ENCODE measurements at places on chromosomes 16 and 17.

DNA sequence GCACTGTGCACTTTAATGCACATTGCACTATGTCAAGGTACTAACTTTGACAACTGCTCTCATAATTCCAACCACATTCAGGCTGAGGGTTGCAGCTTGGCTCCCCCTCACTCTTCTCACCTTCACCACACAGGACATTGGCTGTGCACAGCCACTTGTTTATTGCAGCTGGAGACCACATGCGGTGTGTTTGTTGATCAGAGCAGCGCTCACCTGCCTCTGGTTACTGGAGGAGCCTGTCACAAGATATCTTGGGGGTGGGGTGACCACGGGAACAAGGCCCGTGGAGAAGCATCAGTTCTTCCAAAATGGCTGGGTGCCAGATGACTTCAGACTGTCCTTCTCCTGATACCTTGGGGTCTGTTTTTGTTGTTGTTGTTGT lies 10.6 kb upstream of the CCL5 start:
- DNase-seq: no peak

DNA sequence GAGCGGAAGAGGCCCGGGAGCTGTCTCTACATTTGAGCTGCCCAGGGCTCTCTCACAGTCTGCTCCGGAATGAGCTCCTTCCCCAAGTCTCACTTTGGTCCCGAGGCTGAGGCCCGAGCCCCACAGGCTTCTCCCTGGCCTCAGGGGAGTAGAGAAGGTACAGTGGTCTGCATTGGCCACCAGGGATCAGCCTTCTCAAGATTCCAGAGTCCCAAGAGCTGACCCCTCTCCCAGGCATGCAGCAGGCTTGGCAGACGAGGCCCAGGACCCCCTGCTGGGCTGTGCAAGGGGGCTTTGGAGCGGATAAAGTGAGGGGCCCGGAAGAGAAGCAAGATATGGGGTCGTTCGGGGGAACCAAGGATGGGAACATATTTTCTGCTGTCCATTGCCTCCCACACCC lies 3.1 kb downstream of the PRSS27 start:
- DNase-seq: no peak

- peak; percentile 40 for DNase-seq
Observed at GRCh38 chr17:27552276-27552732, 78.7 kb upstream of the LGALS9 start.

- DNase-seq: no peak
Observed at GRCh38 chr17:50211249-50212120, 10.1 kb upstream of the COL1A1 start.

DNA sequence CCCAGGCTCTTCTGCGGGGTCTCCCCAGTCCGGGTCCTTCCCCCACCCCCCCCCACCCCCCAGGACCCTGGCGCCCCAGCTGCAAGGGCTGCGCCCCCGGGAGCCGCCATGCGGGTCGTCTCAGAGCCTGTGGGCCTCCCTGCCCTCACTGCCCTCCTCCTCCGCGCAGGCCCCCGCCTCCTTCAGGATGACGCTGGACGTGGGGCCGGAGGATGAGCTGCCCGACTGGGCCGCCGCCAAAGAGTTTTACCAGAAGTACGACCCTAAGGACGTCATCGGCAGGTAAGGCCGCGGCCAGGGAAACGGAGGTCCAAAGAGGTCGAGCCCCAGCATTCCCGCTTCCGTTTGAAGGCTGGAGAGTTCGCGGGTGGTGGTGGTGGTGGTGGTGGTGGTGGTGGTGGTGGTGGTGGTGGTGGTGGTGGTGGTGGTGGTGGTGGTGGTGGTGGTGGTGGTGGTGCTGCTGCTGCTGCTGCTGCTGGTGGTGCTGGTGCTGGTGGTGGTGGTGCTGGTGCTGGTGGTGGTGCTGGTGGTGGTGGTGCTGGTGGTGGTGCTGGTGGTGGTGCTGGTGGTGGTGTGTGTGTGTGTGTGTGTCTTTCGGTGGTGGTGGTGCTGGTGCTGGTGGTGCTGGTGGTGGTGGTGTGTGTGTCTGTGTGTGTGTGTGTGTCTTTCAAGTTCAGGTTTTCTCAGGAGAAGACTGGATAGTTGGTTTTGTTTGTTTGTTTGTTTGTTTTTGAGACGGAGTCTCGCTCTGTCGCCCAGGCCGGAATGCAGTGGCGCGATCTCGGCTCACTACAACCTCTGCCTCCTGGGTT lies 615 bp downstream of the PHKG2 start:
- DNase-seq: peak; percentile 39

DNA sequence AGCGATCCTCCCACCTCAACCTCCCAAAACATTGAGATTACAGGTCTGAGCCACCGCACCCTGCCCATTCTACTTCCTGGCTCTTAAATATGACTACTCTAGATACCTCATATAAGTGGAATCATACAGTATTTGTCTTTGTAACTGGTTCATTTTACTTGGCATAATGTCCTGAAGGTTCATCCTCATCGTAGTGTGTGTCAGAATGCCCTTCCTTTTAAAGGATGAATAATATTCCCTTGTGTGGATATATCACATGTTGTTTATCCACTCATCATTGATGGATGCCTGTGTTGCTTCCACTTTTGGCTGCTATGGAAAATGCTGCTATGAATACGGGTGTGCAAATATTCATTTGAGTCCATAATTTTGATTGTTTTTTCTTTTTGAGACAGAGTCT lies 5.7 kb upstream of the CETP start:
- DNase-seq: no peak

- DNase-seq: no peak
Observed at GRCh38 chr17:58995247-58995940, 111.3 kb downstream of the TRIM37 start.

- DNase-seq: peak; percentile 76
Observed at GRCh38 chr17:14310605-14311004, 9.7 kb downstream of the HS3ST3B1 start.

DNA sequence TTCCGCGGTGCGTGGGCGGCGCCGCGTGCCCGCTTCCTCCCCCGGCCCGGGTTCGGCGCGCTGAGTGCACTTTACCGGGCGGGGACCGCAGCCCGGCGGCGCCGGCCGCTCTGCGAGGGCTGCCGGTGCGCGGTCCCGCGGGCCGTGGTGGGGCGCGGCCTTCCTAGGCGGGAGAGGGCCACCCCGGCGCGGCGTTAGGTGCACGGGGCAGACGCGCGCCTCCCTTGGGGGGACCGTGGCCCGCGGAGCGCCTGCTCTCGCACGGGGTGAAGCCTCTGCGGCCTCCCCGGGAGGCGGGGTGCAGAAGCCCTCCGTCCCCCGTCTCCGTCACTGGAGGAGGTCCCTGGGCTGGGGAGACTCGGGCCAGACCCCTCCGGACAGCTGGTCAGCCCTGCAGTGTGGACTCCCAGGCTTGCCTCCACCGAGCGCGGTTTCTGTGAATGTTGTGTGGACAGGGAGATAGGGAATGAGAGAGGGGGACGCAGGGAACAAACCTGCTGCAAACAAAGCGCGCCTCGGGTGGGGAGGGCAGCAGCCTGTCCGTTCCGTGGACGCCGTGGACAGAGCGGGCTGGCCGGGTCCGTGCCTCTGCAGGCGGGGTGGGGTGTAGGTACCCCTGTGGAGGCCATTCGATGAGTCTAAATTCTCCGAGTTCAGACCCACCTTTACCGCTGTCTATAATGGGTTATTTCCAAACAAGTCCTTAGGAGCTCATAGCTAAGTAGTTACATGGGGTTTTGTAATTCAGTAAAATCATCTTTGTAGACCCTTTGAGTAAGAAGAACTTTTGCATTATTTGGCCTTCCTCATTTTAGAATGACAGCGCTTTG lies 721 bp downstream of the TBCD start:
- peak; percentile 17 for DNase-seq

- DNase-seq: no peak
Observed at GRCh38 chr17:76547642-76548202, 7.9 kb downstream of the PRCD start.

GRCh38 chr17:82837586-82838320 lies 2.1 kb downstream of the ZNF750 start:
- DNase-seq: peak; percentile 24

DNA sequence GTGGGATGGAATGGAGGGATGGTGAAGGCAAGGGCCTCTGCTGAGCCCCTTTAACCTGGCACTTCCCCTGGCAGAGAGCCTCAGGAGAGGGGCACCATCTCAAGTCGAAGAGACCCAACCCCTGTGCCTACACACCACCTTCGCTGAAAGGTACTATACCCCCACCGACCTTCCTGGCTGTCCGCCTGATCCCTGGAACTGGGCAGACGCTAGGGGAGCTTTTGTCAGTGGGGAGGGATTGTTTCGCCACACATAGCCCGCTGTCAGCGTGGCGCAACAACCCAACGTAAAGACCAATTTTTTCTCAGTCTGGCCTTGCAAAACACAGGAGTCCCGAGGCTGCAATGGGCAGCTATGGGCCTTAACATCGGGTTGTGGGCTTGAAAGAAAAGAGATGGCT lies 3.1 kb downstream of the PPP1R1B start:
- peak; percentile 48 for DNase-seq

GRCh38 chr17:67156269-67157199 lies 88.5 kb downstream of the HELZ start:
- no peak for DNase-seq

- peak; percentile 57 for DNase-seq
Observed at GRCh38 chr16:86566601-86566965, at the start of gene FOXC2. Gene FOXC2, plus strand, starts transcription at chr16:86566829. Its CDS starts 507 bp downstream, at chr16:86567336.

GRCh38 chr17:31314782-31315100 lies 887 bp upstream of the EVI2B start:
- DNase-seq: no peak

DNA sequence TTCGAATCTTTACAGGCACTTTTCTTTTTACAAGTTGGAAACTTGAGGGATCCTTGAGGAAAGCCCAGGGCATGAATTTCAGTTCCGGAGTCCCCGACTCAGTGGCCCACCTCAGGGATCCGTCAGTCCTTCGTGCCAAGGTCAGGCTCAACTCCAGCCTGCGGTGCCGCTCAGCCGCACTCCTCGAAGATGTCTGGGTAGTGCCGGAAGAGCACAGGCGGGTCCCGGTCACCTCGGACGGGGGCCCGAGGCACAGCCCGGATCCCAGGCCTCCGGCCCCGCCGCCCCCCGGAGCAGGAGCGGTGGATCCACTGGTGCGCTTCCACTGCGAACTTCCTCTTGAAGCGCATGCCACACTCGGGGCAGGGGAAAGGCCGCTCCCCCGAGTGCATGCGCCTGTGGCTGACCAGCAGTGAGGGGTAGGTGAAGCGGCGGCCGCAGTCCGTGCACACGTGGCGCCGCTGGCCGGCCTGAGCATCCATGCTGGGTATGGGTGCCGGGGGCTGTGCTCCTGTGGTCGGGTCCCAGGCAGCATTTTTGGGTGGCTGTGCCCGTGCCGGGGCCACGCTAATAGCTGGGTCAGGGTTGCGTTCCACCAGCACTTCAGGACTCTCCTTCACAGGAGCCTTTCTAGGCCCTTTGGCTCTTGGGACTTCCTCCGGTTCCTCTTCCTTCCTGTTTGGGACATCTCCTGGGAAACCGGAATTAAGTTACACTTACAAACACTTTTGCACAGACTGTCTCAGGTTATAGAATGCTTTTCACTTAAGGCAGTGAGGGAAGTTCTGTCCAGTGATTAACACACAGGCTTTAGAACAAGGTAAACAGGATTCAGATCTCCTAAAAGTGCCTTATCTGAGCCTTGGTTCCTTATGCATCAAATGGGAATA lies 1.5 kb downstream of the ZNF688 start:
- DNase-seq: no peak

- no peak for DNase-seq
Observed at GRCh38 chr16:65015599-65015998, 106.3 kb downstream of the CDH11 start.

- DNase-seq: peak; percentile 67
Observed at GRCh38 chr16:21646091-21646490, 6.3 kb downstream of the IGSF6 start.

DNA sequence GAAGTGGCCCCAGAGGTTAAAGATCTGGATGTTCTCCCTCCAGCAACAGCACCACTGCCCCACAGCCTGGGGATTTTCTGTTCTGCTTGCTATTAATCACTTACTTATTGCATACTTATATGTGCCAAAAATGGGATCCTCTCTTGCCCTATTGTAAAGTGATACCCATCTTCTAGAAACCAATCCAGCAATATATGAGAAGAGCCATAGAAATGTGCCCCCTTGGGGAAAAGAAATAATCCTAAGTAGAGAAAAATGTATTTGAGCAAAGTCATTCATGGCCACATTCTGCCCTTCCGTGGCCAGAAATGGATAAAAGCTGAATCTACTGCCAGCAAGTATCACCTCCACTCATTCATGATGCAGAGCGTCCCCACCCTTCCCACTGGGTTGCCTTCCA lies 20.9 kb downstream of the SOST start:
- no peak for DNase-seq

DNA sequence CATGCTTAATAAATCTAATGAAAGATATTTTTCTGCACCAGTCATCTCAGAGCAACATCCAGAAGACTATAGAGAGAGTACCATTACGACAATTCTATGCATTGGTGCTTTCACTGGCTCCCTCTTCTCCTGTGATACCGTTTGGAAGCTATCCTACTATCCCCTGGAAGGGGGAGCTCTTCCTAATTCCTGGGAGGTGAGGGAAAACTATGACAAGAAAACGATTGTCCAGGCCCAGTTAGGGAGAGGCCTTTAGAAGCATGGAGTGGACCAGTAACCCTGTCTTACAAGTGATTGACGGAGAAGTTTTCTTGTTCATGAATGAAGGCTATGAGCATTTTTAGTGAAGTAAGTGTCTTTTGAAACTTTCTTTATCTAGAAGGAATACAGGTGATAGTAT lies 150.2 kb downstream of the TANC2 start:
- DNase-seq: no peak

- peak; percentile 11 for DNase-seq
Observed at GRCh38 chr16:15988268-15989013, 39.0 kb downstream of the ABCC1 start.

GRCh38 chr16:57643147-57643874 lies 14.9 kb downstream of the ADGRG1 start:
- peak; percentile 75 for DNase-seq

- no peak for DNase-seq
Observed at GRCh38 chr17:40064971-40065768, 2.4 kb downstream of the THRA start.

DNA sequence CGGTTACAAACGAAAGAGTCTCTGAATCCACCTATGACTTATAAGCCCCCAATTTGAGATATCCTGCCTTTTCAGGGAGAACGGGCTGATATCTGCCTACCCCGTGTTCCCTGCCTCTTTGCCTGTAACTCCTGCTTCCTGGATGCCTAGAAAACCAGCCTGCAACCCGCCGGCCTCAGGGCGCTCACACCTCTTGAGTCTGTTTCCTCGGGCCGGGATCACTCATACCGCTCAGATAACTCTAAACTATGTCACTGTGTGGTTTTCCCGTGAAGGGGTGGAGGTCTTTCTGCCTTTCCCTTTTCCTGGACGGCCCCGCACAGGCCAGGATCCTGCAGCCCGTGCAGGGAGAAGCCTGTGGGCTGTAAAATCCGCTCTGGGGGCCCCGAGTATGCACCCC lies 10.4 kb downstream of the RPUSD1 start:
- no peak for DNase-seq

DNA sequence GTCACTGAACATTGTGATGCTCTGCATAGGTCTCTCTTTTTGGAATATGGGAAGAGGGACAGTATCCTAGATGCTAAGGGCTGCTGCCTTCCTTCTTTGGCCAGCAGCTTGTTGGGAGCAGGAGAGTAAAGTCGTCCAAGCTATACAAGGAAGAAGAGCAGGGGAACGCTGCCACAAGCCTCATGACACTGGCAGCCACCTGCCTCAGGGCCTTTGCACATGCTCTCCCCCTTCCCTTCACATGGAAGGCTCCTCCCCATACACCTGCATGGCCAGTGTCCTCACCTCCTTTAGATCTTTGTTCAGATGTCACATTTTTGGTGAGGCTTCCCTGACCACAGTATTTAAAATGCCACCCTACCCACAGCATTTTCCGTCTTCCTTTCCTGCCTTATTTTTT lies 78.1 kb upstream of the CRHR1 start:
- DNase-seq: no peak

GRCh38 chr17:72404872-72405271 lies 284.1 kb downstream of the SOX9 start:
- no peak for DNase-seq

Data from suppressor macrophage treated with lipopolysaccharide for 1 hour (primary cell).